Fibroblast of skin of abdomen (primary cell): ENCODE measurements at places on chromosomes 12 and 14.

DNA sequence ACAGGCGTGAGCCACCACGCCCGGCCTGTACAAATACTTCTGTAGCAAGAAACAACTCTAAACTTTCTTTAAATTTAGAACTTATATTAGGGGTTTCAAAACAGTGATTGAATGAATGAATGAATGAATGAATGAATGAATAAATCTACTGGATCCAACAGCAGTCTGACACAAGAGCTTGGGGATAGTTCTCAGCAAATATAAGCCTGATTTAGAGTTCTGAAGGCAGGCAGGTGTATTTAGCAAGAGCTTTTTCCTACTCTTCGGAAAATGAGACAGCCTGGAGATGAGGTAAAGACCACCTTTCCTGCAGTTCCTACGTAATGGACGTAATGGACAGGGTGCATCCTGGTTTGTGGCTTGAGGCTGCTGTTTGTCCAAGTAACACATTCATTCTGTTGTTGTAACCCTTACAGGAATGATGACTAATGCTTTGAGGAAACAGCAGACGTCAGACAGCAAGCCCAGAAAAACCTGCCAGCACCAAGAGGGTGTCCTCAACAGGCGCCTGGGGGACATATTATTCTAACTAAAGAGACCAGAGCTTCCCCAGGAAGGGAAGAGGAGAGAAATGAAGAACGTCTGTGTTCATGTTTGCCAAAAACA lies 277.4 kb upstream of the SOX5 start:
- peak; percentile 17 for DNase-seq

DNA sequence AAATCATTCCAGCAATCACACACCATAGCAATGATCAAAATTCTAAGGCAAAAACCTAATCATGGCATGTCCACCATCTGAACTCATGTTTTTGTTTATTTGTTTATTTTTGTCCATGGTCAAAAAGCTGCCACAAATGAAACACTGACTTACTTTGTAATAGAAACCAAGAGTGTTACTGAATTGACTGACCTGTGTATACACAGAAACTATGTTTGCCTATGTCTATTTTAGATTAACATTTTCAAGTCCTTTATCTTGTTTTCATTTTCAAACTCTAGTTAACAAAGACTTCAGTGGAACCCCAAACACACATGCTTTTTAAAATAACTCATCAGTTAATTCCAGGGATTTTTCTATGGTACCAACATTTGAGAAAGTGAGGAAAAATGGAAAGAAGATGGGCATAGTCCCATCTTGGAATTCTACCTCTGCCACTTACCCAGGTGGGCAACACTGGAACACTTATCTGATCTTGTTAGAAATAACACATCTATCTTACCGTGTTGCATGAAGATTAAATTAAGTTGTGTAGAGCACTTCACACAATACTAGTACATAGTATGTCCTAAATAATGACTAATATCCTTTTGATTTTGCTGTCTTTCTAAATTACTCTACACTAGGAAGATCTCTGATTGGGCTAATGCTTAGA lies 6.4 kb downstream of the LUM start:
- DNase-seq, result no peak

DNA sequence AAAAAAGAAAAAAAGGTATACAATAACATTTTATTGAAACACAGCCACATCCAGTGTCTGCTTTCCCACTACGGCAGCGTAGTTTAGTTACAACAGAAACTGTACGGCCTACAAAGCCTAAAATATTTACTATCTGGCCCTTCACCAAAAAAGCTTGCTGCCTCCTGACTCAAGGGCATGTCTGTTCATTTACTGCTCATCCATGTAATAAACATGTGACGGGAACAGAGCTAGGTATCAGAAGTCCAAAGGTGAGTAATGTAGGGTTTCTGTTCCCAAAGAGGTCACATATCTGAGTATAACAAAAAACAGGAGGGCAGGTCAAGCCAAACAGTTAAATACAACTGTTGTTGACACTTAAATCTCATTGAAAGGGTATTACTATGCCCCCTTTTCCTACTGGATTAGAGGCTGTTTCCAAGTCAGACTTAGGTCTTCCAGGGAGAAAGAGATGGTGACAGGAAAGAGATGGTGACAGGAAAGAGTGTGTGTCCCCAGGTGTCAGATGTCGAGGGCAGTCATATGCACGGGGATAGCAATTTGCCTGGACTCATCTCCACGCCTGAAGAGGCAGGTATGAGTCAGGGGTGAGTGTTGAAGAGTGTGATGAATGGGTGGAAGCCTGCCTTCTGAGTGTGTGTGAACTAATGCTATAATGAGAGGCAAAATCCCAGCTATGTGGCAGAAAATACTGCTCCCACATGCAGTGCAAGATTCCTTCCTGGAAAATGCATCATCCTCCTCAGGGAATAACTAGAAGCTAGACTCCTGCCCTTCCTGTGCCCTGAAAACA lies 77.7 kb downstream of the MAP3K9 start:
- no peak for DNase-seq

GRCh38 chr12:113862590-113863454 lies 103.3 kb downstream of the RBM19 start:
- peak; percentile 84 for DNase-seq

DNA sequence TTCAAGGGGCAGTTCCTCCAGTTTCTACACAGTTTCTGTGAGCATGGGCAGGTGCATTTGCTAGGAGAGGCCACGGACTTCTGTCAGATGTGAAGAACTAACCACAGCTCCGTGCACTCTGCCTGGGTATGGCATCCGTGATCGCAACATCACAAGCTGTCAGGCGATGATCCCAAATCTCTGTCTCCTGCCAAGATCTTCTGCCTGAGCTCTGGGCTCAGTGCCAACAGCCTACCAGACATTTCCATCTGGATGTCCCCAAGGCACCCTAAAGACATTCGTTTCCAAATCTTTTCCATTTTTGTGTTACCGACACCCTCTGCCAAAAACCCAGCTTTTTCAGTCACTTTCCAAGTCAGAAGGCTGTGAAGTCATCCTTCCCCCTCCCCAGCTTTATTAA lies 292.1 kb downstream of the GLT1D1 start:
- DNase-seq, result no peak

- DNase-seq, result peak; percentile 41
These were observed 2.1 kb downstream of the MYL6 start for GRCh38 chr12:56160193-56160763.
